Kidney epithelial cell (primary cell): ENCODE measurements at places on chromosomes 1 and 21. TPM values are rescaled to one million over a fixed set of nuclear protein-coding genes. Genes with fewer than 3 reads are reported as not detected.

FAM110D gene
- 0.07 and 0.79 TPM in 2 replicates for total RNA-seq

MROH9 gene
- total RNA-seq: not detected in 2 replicates

MAP3K21 gene
- 6.4 and 7.6 TPM in 2 replicates for total RNA-seq

C8A gene
- total RNA-seq: not detected in 2 replicates

OR10J1 gene
- total RNA-seq: not detected in 2 replicates

SELP gene
- not detected in 2 replicates for total RNA-seq

AGBL4 gene
- not detected in 2 replicates for total RNA-seq

AKR7A3 gene
- total RNA-seq: 0.33 and 0.75 TPM in 2 replicates

GBP6 gene
- total RNA-seq: 0.21 and 1.1 TPM in 2 replicates

S100A8 gene
- not detected in 2 replicates for total RNA-seq

MSH4 gene
- 0.08 and 0.27 TPM in 2 replicates for total RNA-seq

DENND2C gene
- total RNA-seq: 0.84 and 1.3 TPM in 2 replicates

AQP10 gene
- total RNA-seq: not detected in 2 replicates

IFI16 gene
- total RNA-seq: 27.2 and 34.3 TPM in 2 replicates

SMIM1 gene
- total RNA-seq: not detected in 2 replicates

BPNT1 gene
- total RNA-seq: 21.4 and 27.6 TPM in 2 replicates

ESPN gene
- 2.7 TPM in 2 replicates for total RNA-seq

ARV1 gene
- total RNA-seq: 12.0 and 13.9 TPM in 2 replicates

FCRLB gene
- 1.1 and 2.6 TPM in 2 replicates for total RNA-seq

HEYL gene
- 3.4 and 4.8 TPM in 2 replicates for total RNA-seq

RGSL1 gene
- not detected in 2 replicates for total RNA-seq

NOS1AP gene
- total RNA-seq: 0.62 and 0.79 TPM in 2 replicates

CRYAA gene
- not detected in 2 replicates for total RNA-seq

SYT2 gene
- under 0.01 and 0.04 TPM in 2 replicates for total RNA-seq

LCE2A gene
- total RNA-seq: not detected in 2 replicates

CFAP74 gene
- total RNA-seq: not detected in 2 replicates

PADI4 gene
- not detected in 2 replicates for total RNA-seq

CR1L gene
- not detected in 2 replicates for total RNA-seq

PPFIA4 gene
- total RNA-seq: 0.13 and 0.62 TPM in 2 replicates

FOXD2 gene
- 0.21 and 0.96 TPM in 2 replicates for total RNA-seq

KMO gene
- total RNA-seq: 0.17 and 0.27 TPM in 2 replicates

LRRC38 gene
- total RNA-seq: 0.33 and 1.6 TPM in 2 replicates

S100A14 gene
- total RNA-seq: 4.2 and 4.4 TPM in 2 replicates

SPATA21 gene
- not detected in 2 replicates for total RNA-seq

KCNE2 gene
- total RNA-seq: not detected in 2 replicates

PKP1 gene
- total RNA-seq: 8.7 and 11.6 TPM in 2 replicates

SLC39A1 gene
- 219 and 246 TPM in 2 replicates for total RNA-seq

ZNF593OS gene
- not detected in 2 replicates for total RNA-seq

SH2D5 gene
- 11.7 and 17.5 TPM in 2 replicates for total RNA-seq

PTCH2 gene
- total RNA-seq: under 0.01 and 0.38 TPM in 2 replicates

FTCD gene
- 0.33 TPM in 1 of 2 replicates, not detected in the other for total RNA-seq
